ENCODE measurements at places on chromosomes 6 and 20.

DNA sequence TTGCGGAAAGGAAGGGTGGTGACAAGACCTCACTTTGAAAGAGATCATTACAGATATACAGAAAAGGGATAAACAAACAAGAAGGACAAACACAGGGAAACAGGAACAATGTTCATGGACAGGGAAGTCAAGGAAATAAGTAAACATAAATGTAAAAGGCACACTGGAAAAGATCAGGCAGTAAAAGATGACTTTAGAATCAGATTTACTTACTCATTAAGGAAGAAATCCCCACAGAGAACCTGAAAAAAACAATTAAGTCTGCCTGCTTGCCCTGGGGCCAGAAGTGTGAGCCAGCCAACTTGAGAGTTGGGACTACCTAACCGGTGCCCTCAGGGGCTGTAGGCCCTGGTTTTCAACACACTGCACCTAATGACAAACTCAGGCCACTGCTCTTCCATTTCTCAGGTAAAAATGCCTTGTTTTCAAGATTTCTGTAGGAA, 1.7 kb downstream of the APMAP start:
- no peak for DNase-seq

DNA sequence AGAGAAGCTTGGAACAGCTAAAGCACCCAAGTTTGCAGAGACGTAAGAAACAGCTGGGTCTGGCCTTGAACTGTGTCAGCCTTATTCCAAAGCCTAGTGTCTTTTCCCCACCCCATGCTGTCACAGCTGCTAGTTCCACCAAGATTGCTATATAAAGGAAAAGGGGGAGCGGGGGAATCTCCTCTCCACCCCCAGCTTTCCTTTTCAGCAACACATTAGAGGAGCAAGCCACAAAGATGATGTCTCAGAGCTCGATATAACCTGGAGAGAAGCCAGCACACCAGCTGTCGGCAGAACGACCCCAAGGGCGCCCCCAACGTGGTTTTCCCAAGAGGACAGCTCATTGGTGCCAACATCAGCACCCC, 36.5 kb downstream of the ATP9A start:
- DNase-seq = no peak

GRCh38 chr20:12467758-12468157, 541.0 kb upstream of the SPTLC3 start:
- no peak for DNase-seq

DNA sequence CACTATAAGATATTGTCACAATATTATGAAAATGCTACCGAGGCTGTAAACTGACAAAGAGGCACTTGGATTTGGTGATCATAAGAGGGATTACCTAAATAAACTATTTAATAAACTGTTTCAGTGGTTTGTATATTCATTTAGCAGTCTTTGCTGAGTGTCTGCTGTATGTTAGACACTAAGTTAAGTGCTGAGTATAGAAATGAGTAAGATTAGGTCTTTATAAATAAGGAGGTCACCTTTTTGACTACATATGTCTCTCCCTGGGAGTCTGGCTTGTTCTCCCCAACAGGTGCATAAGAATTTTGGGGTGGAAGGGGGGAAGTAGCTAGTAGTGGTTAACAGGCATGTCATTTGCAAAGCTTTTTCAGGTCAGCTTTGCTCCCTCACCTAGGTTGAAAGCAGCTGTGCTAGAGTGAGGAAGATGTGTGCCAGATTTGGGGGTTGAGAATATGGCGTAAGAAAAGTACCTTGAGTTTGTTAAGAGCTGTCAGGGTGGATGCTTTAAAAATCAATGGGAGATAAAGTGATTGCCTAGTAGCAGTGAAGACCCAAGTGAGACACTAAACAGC, 246.3 kb downstream of the ZFAND3 start:
- DNase-seq = no peak

- DNase-seq = no peak
Observed at GRCh38 chr20:22223236-22223635, 361.1 kb downstream of the FOXA2 start.

DNA sequence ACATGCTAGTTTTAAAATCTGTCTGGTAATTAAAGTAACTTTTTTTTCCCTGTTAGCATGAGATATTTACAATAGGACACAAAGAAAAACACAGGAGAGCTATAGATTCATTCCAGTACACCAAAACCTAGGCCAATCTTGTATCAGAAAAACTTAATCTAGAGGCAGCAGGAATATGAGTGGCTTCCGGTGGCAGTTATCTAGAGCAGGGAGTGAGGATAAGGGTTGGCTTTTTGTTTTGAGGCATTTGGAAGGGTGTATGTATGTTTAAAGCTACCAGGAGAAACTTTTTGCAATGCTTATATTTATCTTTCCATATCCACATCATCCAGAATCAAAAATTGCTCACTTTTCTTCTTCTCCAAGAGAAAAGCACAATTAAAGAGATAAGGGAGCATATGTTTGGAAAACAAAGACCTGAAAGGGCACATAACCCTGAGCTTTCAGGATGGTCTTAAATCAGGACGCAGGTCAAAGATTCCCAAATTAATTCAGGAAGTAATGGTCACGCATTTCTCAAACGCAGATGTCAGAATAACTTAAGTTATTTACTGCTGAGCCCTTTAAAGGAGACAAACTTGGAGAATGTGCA, 13.1 kb downstream of the TFAP2A start:
- DNase-seq = no peak

GRCh38 chr6:17311595-17312311, 30.6 kb downstream of the RBM24 start:
- no peak for DNase-seq

GRCh38 chr6:41721414-41721813, 14.0 kb downstream of the TFEB start:
- DNase-seq = no peak

DNA sequence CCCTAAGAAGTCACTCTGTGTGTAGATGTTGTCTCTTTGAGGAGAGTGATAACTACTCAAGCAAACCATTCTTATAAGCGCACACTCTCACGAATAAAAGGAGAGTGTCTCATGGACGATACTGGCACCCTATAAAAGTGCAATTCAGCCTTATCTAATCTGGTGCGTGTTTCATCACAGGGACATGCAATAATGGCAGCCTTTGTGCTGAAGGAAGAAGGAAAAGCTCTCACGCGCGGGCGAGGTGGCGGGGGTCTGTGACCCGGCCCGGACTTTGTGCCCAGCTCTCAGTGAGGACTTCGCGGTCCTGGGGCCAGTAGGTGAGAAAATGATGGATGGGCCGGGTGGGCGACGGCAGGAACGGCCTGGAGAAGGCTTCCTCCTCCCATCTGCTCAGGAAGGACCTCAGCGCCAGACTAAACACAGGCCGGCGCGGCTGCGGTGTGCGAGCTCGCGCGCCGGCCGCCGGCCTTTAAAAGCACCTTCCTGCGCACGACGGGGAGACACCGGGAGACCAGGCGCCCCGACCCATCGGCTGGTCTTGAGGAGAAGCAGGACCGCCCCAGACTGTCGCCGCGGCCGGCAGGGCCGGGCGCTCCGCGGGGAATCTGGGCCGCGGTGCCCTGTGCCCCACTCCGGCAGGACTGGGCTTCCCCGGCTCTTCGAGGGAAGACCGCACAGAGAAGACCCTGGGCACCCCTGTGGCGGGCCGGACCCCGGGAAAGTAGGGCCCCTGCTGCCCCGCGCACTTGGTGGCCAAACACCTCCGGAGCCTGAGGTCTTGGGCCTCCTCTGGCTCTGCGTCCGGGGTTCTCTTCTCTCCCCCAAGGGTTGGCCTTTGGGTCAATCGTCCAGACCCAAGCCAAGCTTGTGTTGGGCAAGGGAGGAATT, 8.3 kb upstream of the FOXC1 start:
- DNase-seq = no peak

- no peak for DNase-seq
Observed at GRCh38 chr6:18506382-18507017, 119.3 kb downstream of the RNF144B start.

- no peak for DNase-seq
Observed at GRCh38 chr6:113396730-113397129, 460.4 kb upstream of the MARCKS start.

DNA sequence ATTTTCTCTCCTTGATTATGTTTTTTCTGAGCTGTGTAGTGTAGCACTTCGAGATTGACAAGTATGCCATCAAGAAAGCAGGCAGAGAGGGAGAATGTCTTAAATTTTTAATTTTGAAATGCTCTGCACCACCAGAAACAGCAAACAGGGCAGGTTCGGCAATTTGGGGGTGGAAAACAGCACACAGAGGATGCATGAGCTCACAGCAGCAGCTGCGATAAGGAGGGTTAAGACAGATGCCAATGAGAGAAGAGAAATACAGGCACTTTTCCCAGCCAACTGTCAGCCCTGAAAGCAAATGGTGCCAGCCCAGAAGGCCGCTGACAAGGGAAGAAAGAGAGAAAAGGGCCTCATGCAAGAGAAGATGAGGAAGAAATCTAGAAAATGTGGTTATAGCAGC, 15.1 kb upstream of the SNRPB2 start:
- no peak for DNase-seq

DNA sequence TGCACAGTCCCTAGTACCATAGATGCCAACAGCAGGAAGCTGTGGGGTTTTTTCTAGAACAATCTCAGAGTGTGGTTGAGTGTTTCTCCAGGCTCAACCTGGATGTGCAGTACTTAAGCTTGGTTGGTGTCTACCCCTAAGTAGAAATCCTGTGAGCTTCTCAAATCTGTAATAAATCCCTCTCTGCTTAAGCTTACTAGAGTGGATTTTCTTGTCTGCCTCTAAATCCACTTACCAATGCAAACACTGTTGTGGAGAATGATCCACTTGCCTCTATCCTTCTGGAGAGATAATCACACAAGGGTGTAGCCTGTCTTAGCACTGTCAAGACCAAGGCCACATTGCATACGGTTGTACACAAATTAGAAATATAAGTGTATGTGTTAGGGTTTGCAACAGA, 43.3 kb upstream of the CLIC5 start:
- DNase-seq = no peak

DNA sequence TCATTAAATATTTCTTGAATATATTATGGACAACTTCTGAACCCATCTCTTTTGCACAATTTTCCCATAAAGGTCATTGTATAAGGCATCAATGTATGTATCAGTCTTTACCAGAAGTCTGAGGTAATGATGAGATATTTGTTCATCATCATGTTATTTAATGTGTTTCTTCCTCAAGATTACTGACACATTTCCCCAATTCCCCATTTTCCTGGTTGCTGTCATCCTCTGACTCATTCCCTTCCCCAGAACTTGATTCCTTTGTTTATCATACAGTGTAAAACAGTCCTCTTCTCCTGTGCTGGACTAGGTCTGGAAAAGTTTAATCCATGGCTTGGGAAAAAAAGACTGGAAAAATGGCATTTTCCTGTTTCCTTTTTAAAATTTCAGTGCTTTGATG, 107.9 kb upstream of the FLRT3 start:
- DNase-seq = no peak

DNA sequence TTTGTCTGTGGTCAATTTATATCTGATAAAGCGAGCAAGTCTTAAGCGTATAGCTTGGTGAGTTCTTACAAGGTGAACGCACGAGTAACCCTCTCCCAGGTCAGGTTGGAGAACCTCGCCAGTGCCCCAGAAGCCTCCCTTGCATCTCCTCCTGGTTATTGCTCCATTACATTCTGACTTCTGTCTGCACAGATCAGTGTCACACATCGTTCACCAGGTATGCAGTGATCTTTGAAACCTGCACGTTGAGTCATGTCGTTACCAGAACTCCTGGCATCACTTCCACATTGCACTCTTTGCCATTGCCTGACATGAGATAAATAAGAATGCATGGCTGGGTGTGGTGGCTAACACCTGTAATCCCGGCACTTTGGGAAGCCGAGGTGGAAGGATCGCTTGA, 44.2 kb downstream of the AKAP12 start:
- no peak for DNase-seq

GRCh38 chr6:105024803-105025202, 67.9 kb downstream of the LIN28B start:
- DNase-seq = no peak

GRCh38 chr20:20463933-20464374, 96.0 kb downstream of the INSM1 start:
- DNase-seq = no peak

GRCh38 chr20:23658336-23658735, 20.6 kb upstream of the CST3 start:
- DNase-seq = no peak

DNA sequence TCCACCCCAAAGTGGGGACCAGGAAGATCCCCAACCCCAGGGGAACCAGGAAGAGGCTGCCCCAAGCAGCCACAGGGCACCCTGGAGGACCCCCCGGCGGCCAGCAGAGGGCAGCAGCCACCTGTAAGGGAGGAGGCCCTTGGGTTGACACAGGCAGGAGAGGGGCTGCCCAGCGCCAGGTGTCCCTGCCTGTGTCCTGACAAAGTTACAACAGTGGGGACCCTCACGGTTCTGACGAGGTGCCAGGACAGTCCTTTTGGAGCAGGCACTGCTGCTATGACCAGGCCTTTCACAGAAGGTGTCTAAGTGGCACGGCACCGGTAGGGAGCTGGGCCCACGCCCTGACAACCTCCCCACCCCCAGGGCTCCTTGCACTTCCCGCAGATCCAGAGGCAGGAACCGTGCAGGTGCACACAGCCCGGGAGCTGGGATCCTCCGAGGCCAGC, 176.7 kb downstream of the BMP7 start:
- peak; percentile 53 for DNase-seq

GRCh38 chr20:20070871-20071726, 18.8 kb downstream of the CFAP61 start:
- DNase-seq = no peak

- DNase-seq = peak; percentile 11
Observed at GRCh38 chr6:113994934-113995342, 24.0 kb upstream of the HDAC2 start.

DNA sequence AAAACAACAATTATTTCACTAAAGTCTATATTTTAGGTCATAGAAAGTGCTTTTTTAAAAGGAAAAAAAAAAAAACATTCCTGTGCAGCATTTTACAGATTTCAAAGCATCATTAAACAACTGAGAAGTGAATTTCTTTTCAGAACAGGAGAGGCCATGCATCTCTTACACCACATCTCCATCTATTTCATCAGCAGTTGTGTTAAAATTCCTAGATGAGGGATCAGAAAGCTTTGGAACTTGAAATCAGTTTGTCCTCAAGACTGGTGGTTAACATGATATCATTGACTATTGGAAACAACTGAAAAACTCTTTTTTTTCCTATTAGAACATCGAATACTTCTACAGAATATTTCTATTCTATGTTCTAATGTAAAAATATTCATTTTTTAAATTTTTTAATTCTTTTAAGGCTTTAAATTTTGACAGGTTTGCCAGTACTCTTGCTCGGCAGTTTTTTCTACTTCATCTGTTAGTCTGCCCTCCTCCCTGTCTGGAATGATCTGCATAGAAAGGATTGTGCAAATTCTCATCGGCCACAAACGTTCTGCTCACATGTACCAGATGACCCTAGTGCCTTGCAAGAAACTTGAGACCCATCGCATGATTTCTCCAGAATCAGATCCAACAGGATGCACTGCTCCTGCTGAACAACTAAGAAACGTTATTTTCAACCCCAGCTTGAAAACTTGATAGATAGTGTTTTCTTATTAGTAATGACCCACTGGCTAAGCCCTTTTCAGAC, 411.0 kb upstream of the AGPAT4 start:
- no peak for DNase-seq

GRCh38 chr6:130366107-130367005, 539 bp downstream of the TMEM200A start:
- peak; percentile 25 for DNase-seq

GRCh38 chr20:50496773-50497385, 13.3 kb upstream of the PTPN1 start:
- DNase-seq = no peak
